ENCODE measurements at places on chromosomes 11 and 22.
A peak's percentile ranks its signal among the peaks of the same experiment; 100 is the strongest.

DNA sequence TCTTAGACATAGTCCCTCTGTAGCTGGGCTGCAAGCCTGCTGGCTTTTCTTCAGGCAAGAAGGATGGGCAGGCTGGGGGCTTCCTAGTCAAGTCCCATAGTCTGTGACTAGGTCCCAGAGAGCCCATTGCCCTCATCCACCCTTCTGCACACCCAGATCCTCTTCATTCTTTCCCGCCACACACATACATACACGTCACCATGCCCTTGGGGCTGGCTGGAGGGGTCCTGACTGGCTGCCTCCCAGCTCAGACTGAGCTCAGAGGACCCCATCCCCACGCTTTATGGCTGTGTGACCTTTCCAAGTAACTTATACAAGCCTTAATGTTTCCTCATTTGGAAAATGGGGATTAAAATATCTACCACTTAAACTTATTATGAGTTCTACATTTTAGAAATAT is 13.5 kb upstream of the PPFIBP2 start:
- no peak for DNase-seq

DNA sequence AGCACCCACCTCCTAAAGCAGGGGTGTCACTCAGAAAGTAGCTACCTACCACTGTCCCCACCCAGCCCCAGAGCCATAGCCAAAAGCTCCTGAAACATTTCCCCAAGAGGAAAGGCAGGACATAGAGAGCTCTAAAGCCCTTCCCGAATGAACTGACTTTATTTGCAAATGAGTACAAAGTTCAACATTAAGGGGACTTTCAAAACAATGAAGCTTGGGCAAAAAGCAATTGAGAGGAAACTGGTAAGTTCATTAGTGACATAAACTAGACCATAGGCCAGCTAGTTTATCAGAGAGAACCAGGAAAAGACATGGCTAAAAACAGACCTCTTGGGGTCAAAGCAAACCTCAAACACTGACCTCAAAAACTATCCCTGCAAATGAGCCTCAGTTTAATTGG is 72.7 kb downstream of the IGLL5 start:
- DNase-seq = no peak

- DNase-seq = no peak
Measured at GRCh38 chr11:3085052-3085451, 27.8 kb upstream of the CARS1 start.

DNA sequence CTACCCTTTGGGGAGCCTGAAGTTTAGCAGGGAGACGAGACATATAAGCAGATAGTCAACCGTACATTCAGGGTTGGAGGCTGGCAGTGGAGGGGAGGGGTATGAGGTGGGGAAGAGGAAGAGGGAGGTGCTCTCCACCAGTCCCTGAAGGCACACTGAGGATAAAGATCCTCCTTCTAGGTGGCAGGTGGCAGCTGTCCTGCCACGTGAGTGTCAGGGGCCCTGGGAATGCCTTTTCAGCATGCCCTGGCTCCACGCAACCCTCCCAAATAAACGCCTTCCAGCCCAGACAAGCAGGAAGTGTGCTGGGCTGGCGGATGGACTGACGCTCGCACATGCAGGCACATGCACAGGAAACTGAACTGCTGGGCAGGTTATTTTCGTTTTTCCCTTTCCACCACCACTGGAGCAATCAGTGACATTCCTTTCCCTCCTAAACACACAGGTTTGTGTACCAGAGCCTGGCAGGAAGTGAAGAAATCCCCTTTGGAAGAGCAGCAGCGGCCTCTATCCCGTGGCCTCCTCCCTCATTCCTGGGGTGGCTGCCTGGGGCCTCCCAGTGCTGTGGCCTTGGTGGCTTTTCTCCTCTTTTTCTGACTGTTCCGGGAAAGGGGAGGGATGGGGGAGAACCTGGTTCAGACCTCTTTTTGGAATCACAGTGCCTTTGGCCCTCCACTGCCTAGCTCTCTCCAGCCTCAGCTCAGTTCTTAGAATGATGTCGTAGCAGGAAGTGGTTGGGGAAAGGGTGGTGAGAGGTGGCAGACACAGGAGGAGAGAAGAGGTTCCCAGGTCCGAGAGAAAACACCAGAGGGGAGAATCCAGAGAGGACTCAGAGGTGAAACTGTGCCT is 157.0 kb upstream of the TIMP3 start:
- peak; percentile 25 for DNase-seq

DNA sequence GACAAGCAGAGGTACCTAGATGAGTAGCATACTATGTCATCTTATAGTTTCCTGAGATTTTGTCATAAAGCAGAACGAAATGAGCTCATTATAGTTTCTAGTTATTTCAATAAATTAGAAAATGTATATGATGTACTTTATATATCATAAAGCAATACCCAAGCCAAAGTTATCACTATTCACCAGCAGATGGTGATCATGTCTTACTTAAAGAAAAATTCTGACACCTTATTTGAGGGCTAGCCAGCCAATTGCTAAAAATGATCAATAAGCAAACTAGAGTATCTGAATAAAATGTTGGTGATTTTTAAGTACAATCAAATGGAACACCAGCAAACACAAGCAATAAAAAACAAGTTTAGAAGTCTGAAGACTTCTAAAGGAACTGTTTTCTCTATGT is 44.1 kb downstream of the RSF1 start:
- DNase-seq = peak; percentile 36

DNA sequence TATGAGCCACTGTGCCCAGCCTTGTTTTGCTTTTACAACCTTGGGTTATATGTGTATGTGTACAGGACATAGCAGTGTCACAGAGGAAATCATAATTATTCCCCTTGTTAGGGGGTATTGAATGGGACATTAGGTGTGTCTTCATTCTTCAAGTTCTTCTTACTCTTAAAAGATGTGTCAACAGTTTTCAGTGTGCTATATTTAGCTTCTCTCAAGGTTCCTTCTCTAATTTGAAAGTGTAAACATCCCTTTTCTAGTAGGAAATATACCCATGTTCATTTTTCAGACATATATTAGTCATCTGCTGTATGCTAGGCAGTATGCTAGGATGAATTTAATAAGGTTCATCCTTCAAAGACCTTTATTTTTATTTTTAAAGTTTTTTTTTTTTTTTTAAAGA is 17.1 kb downstream of the PCF11 start:
- DNase-seq = no peak

DNA sequence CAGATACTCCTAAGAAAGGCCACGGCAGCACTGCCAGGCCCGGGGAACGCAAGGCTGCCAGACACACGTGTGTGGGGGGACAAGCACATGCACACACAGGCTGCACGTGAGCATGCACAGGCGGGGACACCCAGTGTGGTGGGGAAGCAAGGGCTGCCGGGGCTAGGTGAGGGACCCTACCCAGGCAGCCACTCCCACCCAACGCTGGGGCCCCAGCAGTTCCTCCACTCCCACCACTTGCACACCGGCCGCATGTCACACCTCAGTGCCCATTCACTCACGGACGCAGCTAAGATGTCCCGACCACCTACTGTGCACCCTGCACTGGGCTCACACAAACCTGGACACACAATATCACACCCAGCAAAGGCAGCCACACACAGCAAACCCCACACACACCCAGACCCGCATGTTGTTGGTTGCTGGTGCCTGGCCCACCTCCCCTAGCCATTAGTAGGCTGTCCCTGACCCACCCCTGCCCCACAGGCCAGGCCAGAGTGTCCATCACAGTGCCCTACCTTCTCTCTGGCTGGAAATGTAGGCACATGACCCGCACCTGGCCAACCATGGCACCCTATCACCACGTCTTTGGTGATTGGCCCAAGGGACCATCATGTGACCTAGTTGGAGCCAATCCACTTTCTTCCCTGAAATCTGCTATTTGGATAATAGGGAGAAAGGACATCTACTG is 8.8 kb downstream of the SSTR3 start:
- DNase-seq = no peak

- peak; percentile 88 for DNase-seq
Measured at GRCh38 chr22:45268958-45269844, 15.5 kb upstream of the UPK3A start.

Data from CD4-positive, alpha-beta T cell treated with Interleukin-2 at 100 ng/mL for 4 hours (primary cell).